ENCODE measurements at places on chromosomes 3 and 15.

- DNase-seq: no peak
These were observed 14.2 kb upstream of the SLC6A6 start for GRCh38 chr3:14388201-14388600.

GRCh38 chr3:20637729-20638128, 451.7 kb upstream of the SGO1 start:
- no peak for DNase-seq

DNA sequence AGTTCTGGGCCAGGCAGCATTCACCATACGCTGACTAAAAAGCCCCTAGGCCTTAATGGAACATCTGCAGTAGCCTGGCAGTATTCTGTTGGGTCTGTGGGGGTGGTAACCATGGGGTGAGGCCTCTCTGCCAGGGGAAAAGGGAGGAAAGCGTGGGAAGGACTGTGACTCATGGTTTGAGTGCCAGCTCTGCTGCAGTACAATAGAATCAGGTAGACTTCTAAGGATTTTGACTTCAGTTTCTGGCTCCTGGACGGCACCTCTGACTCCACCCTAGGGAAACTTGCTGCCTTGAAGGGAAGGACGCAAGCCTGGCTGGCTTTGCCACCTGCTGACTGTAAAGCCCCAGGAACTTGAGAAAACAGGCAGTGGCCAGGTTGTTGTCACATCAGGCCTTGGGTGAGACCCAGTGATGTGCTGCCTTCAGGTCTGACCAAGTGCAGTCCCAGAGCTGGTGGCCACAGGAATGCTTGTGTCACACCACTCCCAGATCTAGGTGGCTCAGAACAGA, 148.6 kb downstream of the SUCNR1 start:
- no peak for DNase-seq

DNA sequence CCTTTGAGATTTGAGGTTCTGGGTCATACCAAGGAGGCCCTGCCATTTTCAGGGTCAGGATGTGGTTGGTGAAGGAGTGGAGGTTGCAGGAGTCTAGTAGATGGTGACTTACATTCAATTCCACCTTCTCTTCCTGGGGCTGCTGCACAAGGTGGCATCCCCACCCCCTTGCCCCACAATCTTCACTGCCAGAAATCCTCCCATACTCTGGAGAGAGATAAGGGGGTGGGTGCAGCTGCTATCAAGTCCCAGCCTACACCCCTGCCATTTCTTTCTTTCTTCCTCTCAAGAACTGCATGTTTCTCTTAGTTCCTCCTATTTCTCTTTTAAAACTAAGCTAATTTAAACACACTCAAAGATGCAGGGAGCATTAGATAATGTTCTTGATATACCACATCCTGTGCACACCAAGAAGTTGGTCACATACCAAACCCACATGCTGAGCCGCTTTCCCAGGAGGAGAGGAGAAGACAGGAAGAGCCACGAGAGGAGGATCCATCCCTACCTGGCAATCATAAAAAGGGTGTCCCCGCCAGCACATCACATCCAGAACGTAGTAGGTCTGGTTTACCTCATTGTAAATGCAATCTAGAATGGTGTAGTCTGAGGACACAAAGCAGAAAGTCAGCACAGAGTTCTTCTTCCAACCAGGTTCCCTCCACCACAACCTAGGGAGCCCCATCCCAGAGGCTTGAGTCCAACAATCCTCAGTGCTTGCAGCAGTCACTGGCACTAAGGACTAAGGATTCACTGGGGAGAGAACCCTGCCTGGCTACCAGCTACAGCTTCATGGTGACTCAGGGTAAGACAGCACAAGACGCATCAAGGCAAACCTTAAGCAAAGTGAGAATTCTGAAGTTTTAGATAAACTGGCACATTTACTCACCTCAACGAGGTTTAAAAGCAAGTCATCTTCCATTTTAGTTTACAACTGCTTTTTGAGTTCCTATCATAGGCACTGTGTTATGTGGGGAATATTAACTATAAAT, 18.5 kb downstream of the SNUPN start:
- no peak for DNase-seq

GRCh38 chr15:82108489-82109078, 62.8 kb upstream of the MEX3B start:
- peak; percentile 48 for DNase-seq

DNA sequence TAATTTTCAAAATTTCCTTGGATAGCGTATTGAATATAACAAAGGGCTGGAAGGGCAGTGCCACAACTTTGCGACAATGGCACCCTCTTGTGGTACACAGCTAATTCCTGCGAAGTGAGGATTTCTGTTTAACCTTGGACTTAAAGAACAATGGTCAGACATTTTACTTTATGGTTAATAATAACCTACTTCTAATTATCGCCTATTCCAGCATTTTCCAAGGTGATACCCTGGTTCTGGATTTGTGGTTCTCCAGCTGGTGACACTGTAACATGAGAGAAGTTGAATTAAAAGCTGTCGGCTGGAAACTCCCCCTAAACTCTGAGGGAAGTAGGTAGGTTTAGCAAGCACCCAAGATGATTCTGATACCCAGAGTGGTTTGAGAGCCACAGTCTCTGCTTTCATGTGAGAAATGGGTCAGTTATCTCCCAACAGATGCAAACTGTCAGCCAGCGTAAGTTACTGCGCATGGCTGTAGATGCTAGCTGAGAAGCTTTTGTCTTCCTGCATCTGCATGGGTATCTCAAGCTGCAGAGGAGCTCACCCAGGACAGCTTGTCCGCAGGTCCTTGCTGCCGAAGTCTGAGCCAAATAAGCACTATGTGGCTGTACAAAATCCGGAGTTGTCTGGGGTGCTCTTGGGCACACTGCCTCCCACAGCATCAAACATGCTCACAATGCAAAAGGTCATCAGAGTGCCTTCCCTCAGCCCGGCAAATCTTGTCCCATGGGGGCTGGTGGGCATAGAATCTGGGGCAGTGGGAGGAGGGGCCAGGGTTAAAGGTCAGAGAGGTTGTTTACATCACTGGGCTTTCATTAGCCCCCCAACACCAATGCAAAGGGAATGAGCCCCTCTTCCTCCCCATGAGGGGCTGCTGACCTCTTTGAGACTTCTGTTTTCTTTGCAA, 6.6 kb upstream of the CHSY1 start:
- DNase-seq: no peak

DNA sequence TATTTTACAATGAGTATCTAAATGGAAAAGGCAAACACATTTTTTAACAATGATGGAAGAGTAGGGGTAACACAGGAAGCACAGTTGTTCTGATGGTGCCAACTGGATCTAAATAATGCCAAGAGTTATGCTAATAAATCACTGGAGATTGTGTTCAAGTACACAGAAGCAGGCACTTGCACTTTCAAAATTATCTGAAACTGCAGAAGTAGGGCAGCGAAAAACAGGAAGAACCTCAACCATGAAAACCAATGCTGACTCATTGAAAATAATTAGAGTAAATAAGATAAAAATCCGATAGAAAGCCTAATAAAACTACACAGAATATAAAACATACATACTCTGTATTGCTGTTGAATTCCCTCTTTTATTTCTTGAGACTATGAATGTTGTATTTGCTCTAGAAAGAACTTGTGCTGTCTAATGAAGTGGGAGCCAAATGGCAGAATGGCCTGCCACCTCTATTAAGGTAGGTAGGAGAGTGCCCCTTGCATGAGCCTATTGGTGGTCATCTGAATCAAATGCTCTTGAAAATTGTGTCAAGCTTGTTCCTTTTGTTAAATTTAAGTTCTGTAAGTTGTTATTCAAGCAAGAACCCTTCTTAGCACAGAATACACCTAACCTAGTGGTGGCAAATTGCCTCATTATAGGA, 93.7 kb downstream of the ABI3BP start:
- no peak for DNase-seq

DNA sequence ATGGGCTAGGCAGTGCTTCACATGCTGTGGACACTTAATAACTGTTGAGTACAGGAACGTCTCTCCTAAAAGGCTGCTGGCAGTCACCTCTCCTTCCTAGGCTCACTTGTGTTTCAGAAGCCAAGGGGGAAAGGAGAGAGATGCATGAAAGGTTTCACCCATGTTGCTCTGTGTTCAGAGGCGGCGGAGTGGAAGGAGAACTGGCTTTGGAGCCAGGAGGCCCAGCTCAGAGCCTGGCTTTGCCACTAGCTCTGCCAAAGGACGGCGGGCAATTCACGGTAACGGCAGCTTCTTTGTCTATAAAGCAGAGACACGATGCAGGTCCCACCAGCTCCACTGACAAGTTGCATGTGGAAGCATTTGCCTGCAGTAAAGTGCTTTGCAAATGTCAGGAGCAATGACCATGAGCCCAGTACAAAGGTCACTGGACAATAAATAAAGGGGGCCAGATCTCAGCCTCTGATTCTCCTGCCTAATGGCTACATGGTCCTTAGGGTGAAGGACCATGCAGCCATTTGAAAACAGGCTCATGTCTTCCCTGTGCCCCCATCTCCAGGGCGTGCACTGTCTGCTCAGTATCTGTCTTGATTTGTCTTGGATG, 171.7 kb upstream of the TLE3 start:
- no peak for DNase-seq

- no peak for DNase-seq
These were observed 32.3 kb downstream of the NKIRAS1 start for GRCh38 chr3:23884481-23884880.

DNA sequence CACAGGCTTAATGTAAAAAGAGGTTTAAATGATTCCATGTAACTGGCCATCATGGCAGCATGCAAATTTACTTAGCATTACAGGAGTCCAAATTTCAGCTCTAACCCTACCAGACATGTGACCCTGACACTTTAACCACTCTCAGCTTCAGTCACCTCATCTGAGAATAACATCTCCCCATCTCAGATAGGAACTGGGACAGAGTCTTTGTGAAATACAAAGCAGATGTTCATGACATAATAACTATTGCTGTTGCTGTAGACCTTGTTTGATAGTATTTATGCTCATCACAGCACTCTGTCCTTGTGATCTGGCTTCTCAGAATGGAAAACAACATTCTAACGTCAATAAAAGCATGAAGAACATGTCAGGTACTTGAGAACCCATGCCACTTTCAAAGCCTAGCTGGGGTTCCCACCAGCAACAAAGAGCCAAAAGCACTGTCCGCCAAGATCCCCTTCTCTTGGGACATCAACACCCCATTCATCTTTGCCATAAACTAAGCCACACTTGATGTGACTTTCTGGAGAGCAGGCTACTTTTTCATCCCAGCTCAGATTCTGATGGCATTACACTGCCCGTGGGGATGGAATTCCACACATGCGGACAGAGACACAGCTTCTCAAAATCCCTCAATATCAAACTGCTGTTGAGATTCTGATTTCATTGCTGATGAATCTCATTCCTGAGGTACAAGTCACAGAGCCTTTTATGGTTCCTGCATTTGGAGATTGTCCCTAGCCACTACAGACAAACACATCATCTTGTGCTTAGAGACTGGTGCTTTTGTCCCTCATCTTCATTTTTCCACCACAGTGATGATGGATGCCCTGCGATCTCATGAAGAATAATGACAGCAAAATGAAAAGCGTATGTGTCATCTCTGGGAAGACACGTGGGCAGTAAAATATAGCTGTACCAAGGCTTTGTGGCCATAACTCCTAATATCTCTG, 202.7 kb downstream of the TNIK start:
- DNase-seq: no peak

GRCh38 chr3:76930712-76931111, 109.2 kb upstream of the ROBO2 start:
- DNase-seq: no peak

- no peak for DNase-seq
These were observed 80.9 kb upstream of the TOPAZ1 start for GRCh38 chr3:44160818-44161217.

GRCh38 chr15:95760508-95760907, 570.0 kb upstream of the NR2F2 start:
- DNase-seq: no peak

GRCh38 chr15:77186594-77187011, 115.7 kb upstream of the TSPAN3 start:
- no peak for DNase-seq

DNA sequence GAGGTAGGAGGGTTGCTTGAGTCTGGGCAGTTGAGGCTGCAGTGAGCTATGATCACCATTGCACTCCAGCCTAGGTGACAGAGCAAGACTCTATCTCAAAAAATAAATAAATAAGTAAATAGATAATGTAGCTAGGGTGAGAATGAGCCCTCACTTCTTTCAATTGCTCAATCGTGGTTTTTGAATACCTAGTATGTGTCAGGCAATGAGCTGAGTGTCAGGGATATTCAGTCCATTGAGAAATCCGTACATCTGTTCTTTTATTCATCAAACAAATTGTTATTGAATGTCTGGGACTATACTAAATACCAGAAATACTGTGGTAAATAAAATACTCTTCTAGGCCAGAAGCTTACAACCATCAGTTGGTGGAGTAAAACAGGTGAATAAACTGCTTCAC, 6.2 kb upstream of the ZNF148 start:
- DNase-seq: no peak

DNA sequence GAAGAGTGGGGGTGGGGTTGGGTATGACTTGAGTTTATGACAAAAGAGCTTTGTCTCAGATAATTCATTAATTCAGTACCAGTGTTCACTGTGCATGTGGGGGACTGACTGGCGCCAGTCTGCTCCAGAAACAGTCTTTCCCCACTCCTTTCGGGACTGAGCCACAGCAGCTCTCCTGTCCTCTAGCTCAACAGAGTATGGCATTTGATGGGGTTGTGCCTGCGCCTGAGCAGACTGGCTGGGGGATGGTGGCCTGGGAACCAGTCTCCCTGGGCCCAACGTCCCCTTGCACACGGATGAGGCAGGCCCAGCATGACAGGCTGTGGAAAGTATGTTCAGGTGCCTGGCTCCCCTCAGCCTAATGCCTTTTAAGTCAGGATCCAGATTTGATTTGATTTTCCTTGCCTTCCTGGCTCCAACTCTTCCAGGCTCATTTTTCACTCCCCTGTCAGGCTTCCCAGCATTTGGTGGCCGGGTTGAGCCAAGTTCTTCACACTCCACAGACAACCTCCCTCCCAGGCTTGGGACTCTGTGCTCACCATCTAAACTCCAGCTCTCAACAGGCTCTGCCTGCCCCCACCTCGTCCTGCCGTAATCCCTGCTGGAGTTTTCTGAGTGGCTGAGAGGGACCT, 105.0 kb downstream of the MYLK start:
- no peak for DNase-seq

GRCh38 chr15:83053151-83053550, 13.9 kb downstream of the BTBD1 start:
- no peak for DNase-seq

DNA sequence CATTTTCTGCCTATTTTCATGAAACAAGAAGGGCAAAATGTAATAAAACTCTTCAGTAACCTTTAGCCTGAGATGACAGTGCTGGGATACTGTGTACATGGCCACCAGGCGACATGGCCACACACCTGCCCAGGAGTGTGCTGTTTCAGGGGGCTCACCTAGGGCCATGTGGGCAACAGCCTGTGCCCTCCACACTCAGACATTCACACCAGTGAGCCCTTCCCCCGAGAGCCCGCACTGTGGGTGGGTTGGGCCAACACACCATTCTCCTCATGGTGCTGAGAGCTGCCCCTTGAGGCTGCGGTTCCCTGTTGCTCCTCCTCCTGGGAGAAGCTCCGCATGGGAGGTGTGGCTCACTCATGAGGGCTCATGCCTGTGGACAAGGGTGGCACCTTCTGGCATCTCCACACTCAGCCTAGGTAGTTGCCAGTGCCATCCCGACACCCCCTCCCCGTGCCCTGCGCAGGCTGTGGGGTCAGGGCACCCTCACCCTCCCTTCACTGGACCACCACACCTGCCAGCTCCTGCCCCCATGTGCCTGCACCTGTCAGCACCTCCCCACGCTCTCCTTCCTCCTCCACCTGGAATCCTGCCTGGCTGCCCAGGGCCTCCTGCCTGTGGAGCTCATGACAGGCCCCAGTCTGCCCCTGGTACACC, 19.7 kb downstream of the OCA2 start:
- no peak for DNase-seq
